Activated CD4-positive, alpha-beta T cell treated with anti-CD3 and anti-CD28 coated beads for 24 hours (primary cell): ENCODE measurements at places on chromosomes 16 and 17.

- DNase-seq = no peak
These were observed 721.1 kb upstream of the RBFOX1 start for GRCh38 chr16:6611535-6611934.

DNA sequence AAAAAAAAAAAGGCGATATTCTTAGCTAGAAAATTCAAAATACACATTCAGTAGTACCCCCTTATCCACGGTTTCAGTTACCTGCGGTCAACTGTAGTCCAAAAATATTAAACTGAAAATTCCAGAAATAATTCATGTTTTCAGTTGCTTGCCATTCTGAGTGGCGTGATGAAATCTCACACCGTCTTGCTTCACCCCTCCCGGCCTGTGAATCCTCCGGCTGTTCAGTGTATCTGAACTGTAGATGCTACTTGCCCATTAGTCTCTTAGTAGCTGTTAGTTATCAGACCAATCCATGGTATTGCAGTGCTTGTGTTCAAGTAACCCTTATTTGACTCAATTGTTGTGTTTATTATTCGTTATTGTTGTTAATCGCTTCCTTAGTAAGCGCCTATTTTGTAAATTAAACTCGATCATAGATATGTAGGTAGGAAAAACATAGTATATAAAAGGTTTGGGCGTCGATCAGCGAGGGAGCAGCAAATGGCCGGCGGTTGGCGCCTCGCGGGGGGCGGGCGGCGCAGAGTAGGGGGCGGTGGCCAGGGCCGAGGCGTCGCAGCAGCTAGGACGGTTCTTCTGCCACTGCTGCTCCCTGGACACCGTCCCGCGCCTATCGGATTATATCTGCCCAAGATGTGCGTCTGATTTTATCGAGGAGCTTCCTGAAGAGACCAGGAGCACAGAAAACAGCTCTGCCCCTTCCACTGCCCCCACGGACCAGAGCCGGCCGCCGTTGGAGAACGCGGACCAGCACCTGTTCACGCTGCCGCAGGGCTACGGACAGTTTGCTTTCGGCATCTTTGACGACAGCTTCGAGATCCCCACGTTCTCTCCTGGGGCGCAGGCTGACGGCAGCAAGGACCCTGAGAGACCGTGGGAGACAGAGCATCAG is 39.8 kb upstream of the AKAP1 start:
- no peak for DNase-seq

- DNase-seq = no peak
These were observed 7.6 kb downstream of the C17orf113 start for GRCh38 chr17:42042598-42043319.

DNA sequence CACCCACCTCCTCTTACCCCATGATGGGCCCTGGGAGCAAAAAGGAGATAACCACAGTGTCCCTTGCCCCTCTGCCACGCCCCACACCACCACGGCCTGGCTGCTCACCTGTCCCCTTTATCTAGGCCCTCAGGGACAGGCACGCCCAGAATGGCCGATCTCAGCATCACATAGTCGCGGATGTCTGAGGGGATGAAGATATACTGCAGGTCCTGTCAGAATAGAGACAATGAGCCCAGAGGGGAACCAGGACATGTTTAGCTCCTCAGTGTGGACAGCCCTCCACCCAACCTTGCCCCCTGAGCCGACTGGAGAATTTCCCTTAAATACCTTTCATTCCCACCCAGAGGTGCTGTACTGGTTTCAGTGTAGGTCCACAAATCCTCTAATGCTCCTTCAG is 15.2 kb downstream of the ST6GALNAC2 start:
- DNase-seq = no peak

- no peak for DNase-seq
These were observed 568.3 kb upstream of the ZFHX3 start for GRCh38 chr16:73616166-73616753.

- no peak for DNase-seq
These were observed 95.8 kb downstream of the IRF8 start for GRCh38 chr16:85994492-85995490.

DNA sequence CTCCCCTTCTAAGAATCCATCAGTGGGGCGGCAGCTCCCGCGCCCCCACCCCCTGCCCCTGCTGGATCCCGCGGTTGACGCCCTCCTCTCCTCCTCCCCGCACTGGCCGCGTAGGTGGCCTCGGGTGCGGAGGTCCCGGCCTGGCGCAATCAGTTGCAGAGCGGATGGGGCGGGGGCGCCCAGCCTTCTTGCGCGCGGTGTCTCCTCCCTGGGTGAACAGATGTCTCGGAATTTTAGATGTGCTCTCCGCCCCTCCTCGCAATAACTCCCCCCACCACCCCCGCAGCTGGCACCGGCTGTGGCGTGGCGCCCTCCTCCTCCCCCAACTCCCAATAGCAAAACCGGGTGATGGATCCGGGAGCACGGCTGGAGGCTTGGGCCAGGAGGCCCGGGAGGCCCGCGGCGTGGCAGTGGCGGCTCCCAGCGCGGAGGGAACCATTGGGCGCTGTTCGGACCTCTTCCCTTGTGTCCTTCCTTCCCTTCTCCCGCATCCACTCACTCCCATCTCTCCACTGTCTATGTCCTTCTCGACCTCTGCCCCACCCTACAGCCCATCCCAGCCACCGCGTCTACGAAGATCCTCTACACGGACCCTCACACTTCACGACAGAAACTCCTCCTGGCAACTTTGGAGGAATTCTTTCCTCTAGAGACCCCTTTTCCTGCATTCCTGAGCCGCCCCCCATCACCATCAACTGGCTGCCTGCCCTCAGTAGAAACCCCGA is 11.0 kb downstream of the NEUROD2 start:
- no peak for DNase-seq

- no peak for DNase-seq
These were observed 27.0 kb upstream of the NXPH3 start for GRCh38 chr17:49548506-49549310.

DNA sequence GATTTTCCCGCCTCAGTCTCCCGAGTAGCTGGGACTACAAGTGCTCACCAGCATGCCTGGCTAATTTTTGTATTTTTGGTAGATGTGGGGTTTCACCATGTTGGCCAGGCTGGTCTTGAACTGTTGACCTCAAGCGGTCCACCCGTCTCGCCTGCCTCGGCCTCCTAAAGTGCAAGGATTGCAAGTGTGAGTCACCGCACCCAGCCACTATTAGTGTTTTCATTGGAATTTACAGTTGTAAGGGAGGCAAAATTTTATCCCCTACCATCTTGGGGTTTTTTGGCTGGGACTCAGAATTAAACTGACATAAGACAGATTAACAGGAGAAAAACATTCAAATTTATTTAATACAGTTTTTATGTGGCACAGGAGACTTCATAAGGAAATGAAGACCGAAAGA is 12.3 kb upstream of the MYCBPAP start:
- no peak for DNase-seq

DNA sequence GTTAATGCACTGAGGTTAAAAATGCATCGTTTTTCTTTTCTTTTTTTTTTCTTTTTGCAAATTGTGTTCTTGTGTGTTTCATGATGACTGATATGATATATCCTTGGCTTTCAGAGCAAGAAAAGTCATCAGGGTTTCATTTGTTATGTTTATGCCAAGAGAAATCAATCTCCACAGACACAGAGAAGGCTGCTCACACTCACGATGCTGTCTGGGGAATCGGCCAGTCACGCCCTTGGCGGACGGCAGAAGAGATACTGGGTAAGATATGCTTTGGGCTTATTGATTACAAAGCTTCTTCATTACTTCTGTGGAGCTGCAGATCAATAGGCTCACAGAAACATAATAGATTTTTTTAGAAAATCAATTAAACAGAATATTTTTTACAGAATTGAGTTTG is 42.2 kb upstream of the TNRC6C start:
- DNase-seq = no peak

GRCh38 chr17:6525141-6525540 is 31.2 kb downstream of the PITPNM3 start:
- DNase-seq = no peak

DNA sequence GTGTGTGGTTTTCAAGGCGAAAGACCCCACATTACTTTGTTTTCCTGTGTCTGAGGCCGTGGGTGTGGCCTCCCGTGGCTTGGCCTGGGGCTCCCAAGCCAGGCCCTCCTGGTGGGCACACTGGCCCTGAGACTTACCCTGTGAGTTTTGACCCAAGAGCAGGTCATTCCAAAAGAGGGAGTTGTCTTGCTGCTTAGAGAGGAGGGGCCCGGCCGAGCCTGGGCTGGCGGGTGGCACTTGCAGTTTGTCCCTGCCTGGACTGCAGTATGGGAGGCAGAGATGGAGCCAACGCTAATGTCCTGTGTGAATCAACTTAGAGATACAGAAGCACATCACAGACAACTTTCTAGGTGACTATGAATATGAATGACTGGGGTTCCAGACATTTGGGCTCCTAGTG is 22.7 kb downstream of the PLEKHG4 start:
- no peak for DNase-seq

DNA sequence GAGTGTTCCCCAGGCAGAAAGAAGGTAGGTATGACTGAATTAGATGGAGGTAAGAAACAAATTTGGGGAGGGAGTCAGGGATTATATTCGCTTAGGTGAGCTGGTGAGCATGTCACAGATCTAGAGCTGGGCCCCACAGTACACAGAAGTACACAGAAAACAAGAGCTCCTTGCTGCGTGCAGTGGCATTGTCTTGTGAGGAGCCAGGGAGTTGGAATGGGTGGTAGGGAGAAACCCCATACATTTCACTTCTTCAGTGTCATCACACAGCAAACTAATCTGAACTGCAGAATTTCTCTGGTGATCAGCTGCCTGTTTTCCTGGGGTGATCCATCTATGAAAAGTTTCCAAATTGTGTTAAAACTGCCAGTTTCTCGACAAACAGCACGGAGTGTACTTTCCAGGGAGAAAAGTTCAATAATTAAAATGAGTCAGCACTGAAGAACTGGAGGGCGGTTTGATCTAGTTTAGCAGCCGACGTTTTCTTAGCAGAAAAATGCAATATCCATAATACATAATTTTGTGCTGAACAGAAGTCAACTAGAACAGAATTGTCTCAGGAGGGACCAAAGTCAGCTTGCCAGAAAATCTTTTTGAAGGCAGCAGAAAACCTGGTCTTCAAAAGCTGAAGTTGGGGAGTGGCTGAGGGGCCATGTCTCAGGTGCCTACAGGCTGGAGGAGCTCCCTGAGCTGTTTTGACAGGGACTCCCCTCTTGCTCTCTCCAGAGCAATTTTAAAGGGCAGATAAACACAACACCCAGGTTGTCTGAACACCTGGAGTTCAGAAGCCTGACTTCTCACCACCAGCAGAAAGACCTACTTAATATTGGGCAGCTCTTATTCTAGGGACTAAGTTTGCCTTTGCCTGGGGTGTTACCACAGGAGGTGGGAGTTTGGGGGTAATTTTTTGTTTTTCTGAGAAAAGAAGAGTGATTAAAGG is 448.6 kb downstream of the CA10 start:
- no peak for DNase-seq

DNA sequence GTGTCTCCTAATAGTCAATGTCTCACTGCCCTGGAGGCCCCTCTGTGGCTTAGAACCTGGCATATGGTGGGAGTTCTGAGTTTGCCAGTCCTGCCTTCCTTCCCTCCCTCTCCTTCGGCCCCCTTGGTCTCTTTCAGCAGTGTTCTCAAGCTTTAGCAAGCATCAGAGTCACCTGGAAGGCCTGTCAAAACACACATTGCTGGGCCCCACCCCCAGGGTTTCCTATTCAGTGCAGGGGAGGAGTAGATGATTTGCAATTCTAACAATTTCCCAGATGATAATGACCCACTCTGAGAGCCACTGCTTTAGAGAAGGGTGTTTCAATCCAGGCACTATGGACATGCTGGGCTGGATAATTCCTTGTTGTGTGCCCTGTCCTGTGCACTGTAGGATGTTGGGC is 26.4 kb upstream of the TMEM220 start:
- DNase-seq = no peak

- no peak for DNase-seq
These were observed 32.1 kb downstream of the MAP1LC3B start for GRCh38 chr16:87424266-87424665.

GRCh38 chr16:72198021-72198711 is 26.2 kb upstream of the PMFBP1 start:
- DNase-seq = no peak

DNA sequence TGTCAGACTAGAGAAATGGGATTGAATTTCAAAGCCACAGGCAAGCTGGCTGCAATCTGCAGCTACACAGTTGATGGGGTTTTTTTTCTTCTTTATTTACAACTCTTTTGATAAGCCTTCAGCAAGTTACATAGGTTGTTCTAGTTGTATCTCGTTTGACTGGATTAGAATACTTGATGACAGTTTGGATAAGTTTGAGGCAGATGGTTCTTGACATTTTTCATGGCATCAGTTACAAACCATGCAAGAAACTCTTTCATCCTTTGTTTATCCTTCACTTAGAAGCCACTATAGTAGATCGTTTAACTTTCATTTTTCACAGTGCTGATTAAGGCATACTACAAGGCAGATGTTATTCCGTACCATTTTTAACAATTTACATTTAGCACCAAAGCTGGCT is 238.9 kb downstream of the TOX3 start:
- no peak for DNase-seq

DNA sequence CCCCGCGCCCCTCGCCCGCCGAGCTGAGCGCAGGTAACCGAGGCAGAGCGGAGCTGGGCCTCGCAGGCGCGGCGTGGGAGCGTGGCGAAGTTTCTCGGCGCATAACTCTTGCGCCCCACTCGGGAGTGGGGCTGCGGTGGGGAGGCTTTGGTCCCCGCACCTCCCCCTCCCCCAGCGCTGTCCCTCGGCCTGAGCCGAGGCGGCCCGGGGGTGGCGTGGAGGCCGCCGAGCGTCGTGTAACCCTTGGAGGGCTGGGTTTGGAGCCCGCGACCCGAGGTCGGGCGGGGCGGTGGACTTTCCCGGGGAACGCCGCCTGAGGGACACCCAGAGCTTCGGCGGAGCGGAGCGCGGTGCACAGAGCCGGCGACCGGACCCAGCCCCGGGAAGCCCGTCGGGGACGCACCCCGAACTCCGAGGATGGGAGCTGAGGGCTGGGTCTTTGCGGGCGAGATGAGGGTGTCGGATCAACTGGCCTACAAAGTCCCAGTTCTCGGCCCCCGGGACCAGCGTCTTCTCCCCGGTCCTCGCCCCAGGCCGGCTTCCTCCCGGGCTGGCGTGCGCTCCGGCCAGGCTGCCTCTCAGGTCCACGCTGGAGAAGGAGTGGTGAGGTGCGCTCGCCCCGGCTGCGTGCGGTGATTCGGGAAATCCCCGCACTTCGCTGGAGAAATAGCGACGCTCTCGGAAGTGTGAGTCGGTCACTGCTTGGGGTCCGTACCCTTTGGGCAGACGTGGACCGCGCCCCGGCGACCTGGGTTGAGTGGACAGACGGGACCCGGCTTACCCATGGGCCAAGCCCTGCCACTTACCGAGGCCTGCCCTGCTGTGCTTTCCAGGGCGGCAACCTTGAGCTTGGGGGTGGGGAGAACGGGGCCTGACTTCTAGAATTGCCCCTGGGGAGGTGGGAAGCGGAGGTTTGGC is 168.4 kb downstream of the RAB11FIP4 start:
- no peak for DNase-seq

GRCh38 chr17:19857640-19858039 is 10.1 kb downstream of the ULK2 start:
- DNase-seq = no peak

DNA sequence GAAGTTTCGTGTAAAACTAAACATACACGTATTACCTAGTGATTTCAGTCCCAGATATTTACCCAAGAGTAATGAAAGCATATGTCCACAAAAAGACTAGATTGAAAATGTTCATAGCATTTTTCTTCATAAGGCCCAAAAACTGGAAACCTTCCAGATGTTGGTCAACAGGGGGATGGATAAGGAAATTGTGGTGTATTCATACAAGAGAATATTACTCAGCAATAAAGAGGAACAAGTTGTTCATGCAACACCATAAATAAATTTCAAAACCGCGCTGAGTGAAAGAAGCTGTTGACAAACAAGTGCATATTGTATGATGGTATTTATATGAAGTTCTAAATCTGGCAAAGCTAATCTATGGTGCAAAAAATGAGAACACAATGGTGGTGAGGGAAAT is 54.1 kb upstream of the NFAT5 start:
- DNase-seq = no peak

- no peak for DNase-seq
These were observed 4.9 kb downstream of the E4F1 start for GRCh38 chr16:2228161-2228824.
